Activated naive CD4-positive, alpha-beta T cell treated with anti-CD3 and anti-CD28 coated beads, Interleukin-2, amount 50 U/mL, for 16 hours (primary cell): ENCODE measurements at places on chromosomes 12 and 14.
A peak's percentile ranks its signal among the peaks of the same experiment; 100 is the strongest.

DNA sequence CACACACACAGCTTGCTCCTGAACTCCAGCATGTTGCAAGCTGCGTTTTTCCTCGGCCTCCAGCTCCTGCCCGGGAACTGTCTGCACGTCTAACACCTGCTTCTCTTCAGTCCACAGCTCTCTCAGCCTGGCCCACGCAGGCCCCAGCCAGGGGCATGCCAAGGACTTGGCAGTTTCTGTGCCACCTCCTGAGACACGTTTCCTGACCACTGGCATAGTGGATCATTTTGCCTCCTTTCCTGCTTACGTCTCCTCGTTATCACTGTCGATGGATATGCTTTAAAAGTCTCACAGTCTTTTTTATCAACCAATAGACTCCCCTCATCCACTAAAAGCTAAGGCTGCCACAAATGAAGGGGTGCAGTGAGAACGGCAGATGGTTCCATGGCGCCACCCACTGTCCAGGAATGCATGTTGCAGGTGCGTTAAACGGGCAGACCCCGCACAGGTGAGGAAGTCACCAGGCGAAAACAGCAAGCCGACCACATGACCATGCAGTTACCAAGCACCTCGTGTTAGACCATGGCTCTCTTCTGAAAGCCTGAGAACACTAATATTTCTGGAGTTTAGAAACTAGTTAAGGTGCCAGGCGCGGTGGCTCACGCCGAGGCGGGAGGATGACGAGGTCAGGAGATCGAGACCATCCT, 14.7 kb upstream of the TEAD4 start:
- DNase-seq, result peak; percentile 57

DNA sequence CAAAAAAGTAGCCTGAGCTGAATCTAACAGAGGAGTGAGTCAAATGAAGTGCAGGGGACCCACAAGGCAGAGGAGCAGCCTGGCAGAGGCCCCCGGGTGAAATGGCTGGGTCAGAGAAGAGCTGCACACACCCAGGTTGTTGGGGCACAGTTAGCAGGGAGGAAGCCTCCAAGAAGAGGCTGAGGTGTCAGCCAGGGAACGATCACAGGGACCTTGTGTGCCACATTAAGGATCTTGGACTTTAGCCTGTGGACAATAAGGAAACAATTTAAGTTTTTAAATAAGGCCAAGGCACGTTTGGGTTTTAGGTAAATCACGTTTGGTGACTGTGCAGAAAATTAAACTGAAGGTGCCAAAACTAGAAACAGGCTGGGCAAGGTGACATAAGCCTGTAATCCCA, 35.1 kb downstream of the OR10P1 start:
- DNase-seq, result no peak

DNA sequence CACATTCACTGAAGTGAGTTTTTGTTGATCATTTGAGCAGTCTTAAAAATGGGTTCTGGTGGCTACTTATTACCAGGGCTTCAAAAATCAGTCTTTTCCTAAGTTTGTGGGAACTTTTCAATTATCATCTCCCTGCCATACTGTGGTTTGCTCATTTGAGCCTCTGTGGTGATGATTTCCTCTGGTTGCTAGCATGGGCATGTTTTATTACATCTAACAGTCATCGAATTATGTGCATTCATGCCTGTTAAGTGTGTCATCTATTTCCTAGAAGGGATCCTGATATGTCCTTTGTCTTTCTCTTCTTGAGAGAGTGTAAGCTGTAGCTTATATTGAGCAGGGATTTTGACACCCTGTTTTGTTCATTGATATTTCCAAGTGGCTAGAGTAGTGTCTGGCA, 116.8 kb downstream of the WIF1 start:
- no peak for DNase-seq

GRCh38 chr12:53191885-53192530, 11.3 kb upstream of the CSAD start:
- DNase-seq, result no peak

DNA sequence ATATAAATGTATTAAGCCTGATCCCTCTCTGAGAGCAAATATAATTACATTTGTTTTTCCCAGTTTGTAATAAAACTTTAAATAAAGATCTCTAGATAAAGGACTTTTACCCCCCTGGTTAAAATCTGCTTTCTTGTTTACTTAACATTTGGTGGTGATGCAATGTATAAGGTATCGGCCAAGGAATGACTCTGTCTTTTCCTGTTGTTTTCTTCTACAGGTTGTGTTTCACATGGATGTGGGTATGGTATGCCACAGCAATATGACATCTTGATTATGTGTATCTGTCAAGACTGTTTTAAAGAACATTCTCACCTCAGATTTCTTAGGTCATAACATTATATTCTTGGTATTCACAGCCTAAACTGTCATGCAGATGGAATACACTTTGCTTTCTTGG, 210.6 kb upstream of the NOVA1 start:
- no peak for DNase-seq

GRCh38 chr14:35653045-35653444, 119.1 kb downstream of the INSM2 start:
- DNase-seq, result no peak

DNA sequence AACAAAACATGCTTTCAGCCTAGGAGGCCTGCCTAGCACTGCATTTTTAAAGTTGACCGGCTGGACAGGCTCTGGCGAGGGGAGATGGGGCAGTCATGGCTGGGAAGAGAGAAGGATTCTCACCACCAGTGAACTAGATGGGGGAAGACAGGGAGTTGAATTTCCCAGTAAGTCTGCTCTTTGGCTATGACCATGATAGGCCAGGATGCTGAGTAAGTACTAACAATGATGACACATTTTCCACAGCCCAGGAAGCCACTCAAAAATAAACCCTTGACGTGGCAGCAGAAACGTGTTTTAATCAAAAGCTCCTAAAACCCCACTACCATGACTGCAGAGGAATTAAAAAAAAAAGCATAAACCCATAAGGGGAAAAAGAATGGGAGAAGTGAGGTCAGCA, 19.0 kb downstream of the KCTD10 start:
- no peak for DNase-seq

GRCh38 chr14:35558680-35559079, 24.7 kb downstream of the INSM2 start:
- DNase-seq, result no peak

DNA sequence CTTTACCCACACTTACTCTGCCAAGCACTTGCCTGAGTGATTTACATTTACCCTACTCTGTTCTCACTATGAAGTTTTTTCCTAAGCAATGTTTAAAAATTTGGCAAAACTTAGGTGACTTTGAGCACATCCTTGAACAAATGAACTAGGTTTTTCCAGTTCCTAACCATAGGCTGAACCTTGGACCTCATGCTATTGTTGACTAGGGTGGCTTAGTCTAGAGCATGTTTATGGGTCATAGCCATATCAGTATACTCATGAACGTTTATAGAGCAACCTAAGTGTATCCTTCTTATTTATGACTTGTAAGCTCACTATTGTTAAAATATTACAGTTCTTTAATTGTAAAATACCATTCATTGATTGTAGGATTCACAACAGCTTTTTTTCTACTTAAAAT, 85.0 kb upstream of the KRR1 start:
- DNase-seq, result no peak

GRCh38 chr12:128779901-128780300, 43.9 kb downstream of the SLC15A4 start:
- no peak for DNase-seq

- DNase-seq, result no peak
Measured at GRCh38 chr12:69610126-69610525, 581 bp downstream of the LRRC10 start.

DNA sequence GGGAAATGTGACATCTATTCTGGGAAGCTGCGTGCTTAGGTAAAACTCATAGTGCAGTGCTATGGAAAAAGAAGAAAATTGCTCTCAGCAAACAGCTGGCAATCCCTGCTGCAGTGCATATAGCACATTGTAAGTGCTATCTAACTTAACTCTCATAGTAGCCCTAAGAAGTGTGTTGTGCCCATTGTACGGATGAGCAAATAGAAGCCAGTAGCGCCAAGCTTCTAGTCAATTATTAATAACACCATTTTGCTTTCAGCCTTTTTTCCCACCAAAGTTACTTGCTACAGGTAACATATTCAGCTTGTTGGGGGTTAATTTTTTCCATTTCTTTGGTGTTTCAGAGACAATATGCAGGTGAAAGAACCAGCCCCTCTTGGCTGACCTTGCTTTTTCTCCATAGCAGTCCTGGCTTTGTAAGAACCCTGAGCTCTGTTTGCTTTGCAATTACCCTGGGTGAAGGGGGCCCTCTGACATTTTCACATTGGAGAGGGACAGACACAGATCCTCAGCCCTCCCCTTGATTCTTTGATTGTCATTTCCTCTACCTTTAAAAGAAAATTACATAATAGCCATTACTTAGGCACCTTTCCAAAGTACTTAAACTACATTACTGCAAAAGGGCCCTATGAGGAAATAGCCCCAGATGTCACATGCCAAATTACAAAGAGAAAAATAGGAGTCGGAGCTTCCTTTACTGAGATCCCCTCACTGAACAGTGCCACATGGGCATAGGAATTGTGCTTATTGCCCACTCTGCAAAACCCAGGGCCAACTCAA, 576.2 kb upstream of the TBX3 start:
- DNase-seq, result no peak

DNA sequence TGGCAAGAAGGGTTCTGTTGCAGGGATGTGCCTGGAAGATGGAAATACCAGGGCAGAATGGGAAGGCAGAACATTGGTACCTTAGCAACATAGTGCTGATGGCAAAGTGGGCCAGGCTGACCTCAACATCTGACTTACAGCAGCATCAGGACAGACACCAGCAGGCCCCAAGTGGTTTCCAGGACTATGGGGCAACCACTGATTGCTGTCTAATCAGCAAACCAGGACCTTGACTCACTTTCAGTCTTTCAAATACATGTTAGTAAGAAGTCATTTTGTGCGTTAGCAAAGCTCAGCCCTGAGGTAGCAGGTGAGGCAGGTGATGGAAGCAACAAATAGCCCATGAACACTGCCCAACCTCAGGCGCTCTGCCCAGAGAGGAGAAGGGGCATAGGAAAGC, 4.7 kb upstream of the SPTSSA start:
- DNase-seq, result no peak

DNA sequence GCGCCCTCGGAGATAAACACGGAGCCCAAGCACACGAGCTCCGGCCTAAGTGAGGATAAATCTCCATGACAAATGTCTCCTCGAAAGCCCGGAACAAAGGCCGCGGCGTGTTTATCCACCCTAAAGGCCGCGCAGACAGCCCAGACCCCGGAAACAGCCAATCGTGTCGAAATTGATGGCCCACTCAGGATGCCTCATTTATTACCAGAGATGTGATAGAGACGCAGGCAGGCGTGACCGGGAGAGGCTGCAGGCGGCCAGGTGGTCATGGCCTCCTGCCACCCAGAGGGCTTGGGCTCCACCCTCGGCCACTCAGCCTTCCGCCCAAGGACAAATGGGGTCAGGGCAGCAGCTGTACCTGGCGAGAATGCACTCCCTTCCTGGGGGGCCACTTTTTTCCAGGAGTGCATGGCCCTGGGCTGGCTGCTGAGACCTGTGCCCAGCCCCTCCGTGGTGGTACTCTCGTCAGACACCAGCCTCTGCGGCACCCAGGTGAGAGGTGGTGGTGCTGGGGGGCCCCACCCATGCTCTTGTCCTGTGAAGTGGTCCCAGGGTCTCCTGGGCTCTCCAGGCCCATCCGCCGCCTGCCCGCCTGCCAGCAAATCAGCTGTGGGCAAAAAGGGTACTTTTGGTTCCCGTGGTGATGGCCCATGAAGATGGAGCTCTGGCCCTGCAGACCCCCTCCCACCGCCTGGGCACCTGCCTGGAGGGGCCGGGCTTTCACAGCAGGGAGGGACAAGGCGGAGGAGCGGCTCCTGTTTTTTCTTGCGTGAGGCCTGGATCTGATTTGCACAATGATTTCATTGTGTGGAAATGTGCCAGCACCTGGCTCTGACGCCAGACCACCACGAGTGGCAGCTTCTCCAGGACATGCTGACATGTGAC, 211.5 kb upstream of the C14orf180 start:
- DNase-seq, result no peak

GRCh38 chr12:20946732-20947131, 136.2 kb downstream of the SLCO1B3 start:
- DNase-seq, result no peak

- DNase-seq, result no peak
Measured at GRCh38 chr12:93243382-93243688, 134.4 kb upstream of the NUDT4 start.

- DNase-seq, result no peak
Measured at GRCh38 chr14:22433069-22433468, 156.0 kb downstream of the DAD1 start.

DNA sequence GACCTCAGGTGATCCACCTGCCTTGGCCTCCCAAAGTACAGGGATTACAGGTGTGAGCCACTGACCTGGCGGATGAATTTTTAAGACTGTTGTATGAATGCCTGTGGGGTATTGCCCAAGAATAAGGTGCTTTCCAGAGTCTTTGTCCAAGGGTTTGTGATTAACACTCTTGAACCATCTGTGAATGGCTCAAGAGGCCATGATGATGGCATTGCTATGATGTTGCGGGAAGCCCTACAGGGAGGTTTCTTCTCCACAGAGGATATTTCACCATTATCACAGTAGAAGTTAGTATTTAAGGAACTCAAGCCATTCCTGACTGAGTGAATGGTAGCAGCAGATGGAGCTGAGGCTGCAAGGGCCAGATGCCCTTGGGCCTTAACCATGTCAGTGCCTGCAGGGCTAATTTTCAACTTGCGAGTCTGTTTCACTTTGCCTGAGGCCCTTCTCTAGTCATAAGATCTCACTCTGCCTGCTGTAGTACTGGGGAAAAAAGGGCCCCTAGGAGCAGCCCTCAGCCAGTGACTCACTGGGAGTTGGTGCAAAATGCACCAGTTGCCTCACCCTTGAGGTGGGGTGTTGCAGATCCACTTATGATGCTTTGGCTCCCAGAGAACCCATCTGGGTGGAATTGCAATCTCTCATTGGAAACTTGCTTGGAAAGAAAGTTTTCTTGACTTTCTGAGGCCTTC, 108.6 kb upstream of the FLRT2 start:
- DNase-seq, result no peak

GRCh38 chr12:54026640-54027441, 1.4 kb upstream of the HOXC6 start:
- no peak for DNase-seq

GRCh38 chr12:116537101-116537904, 21.9 kb upstream of the MAP1LC3B2 start:
- no peak for DNase-seq

DNA sequence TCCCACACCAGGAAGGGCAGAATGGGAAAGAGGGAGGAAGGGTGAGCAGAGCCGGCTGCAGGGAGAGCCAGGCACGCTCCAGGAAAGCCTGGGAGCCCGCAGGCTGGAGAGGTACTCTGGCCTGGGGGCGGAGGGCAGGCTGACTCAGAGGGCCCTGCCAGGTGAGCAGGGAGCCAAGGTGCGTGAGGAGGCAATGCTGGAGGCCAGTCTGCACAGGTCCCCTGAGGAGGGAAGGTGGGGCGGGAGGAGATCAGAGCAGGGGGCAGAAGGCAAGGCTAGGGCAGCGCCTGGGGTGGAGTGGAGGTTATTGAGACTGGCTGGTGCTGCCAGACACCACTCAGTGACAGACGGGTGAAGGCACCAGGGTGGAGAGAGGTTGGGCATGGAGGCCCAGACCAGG, 385.0 kb downstream of the BCL11B start:
- DNase-seq, result no peak

GRCh38 chr12:120079411-120080400, 36.8 kb downstream of the RAB35 start:
- DNase-seq, result no peak
